ENCODE measurements at places on chromosomes 2 and 18. TPM values are rescaled to one million over a fixed set of nuclear protein-coding genes. Genes with fewer than 3 reads are reported as not detected.

Gene TWIST2
- 6.3 TPM for total RNA-seq

DNA sequence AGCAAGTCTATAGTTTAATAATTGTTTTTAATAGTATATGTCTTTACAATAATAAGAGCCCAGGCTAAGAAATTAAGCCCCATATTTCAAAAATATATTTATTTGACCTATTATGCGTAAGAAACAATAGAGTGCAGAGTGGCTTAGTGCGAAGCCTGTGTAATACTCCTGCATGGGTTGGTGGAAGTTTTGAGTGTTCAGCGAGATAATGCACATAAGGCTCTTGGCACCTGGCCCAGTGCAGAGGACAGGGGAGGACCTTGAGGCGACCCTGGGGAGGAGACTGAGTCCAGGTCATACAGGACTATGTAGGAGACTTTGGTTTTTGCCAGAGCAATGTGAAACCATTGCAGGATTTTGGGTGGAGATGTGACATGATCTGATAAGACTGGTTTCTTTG lies 132.4 kb upstream of the ST6GAL2 start:
- no peak for DNase-seq

- DNase-seq = no peak
Measured at GRCh38 chr2:144526831-144527230, 6.9 kb upstream of the ZEB2 start.

DNA sequence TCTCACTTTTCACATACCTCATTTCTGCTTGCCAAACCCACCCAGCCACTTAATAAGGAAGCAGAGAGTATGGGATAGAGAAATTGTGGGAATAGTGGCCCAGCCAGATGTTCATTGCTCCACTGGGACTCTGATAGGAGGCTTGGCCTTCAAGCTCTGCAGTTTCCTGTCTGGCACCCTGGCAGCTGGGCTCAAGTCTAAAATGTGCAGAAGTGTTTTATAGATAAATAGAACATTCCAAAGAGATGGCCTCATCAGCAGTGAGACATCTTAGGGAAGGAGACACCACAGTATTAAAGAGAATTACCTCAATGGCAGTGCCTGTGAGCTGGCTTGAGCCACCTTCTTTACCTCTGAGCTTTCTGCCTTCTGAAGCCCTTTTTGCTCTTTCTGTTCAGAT lies 24.7 kb downstream of the COPS7B start:
- DNase-seq = no peak

Gene TRIM54
- not detected for total RNA-seq

Measured in osteocyte (in vitro differentiated cells).